Dorsolateral prefrontal cortex (tissue), 122 donors: ENCODE measurements at places on chromosomes 13 and 19. TPM values are rescaled to one million over a fixed set of nuclear protein-coding genes. Genes with fewer than 3 reads are reported as not detected.

Gene CALM3
- 1,294 TPM for total RNA-seq

Gene KLK15
- total RNA-seq: not detected

Gene KASH5
- not detected for total RNA-seq

Gene IZUMO1
- 3.7 TPM for total RNA-seq

Gene LILRB3
- 2.1 TPM for total RNA-seq

- no peak for DNase-seq
Measured at GRCh38 chr13:106291006-106291405, 244.5 kb downstream of the EFNB2 start.

DNA sequence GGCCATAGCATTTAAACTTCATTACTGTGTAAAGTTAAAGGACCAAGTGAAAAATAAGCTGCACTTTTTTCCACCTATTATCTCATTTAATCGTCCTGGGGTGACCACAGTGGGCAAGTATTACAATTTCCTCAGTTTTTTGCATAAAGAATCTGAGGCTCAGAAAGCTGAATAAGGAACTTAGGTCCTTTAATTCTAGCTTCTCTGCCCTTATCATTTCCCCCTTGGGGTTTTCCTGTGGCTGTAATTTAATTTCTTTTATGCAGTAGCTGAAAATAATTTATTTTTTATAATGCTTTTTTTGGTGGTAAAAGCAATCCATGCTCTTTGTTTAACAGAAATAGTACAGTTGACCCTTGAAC, 59.8 kb upstream of the RCBTB2 start:
- DNase-seq: no peak

DNA sequence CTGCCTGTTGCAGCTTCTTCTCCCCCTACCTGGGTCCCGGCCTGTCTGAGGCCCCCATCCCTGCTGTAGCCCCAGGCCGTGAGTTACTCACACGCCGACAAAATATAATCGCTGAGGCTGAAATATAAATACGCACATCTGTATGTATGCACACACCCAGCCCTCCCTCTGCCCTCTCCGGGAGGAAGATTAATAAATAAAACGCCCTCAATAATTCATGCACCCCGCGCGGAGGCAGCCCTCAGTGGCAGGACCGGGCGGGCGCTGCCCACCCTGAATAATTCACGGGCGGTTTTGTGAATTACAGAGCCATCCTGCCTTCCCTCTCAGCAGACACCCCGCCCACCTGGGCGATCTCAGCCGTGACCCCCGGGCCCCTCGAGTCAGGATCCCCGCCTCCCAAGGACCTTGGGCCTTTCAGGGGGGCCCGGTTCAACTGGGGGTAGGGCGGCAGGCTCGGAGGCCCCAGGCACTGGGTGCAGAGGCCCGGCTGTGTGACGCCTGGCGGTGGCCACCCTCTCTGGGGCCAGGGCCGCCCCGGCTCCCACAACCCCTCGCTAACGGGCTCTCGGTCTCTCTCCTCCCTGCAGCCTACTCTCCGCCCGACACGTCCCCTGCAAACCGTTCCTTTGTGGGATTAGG, 24.2 kb downstream of the SMIM24 start:
- DNase-seq: no peak

GRCh38 chr13:64697226-64697625, 2532.9 kb downstream of the PCDH9 start:
- no peak for DNase-seq

- no peak for DNase-seq
Measured at GRCh38 chr13:112212533-112212932, 145.6 kb downstream of the SOX1 start.

- DNase-seq: no peak
Measured at GRCh38 chr13:113551081-113552000, 33.2 kb upstream of the TFDP1 start.

DNA sequence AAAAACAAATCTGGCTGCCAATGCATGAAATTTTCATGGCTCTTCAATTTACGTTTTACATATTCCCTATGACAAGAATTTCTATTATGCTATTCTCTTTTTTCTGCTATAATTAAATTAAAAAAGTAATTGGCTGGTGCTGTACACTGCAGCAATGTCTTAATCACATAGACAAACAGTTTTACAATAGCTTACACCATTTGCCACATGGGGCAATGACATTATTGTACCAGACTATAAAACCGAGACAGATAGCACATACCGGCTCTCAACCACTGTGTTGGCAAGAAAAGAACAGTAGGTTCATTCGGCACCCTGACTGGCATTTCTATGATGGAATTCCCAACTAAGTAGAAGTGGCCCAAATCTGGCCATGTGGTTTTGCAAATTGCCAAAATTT, 67.7 kb downstream of the DACH1 start:
- no peak for DNase-seq

GRCh38 chr13:111912453-111912866, 154.5 kb upstream of the SOX1 start:
- DNase-seq: peak; percentile 24

- no peak for DNase-seq
Measured at GRCh38 chr19:42105368-42105767, 26.9 kb downstream of the POU2F2 start.

DNA sequence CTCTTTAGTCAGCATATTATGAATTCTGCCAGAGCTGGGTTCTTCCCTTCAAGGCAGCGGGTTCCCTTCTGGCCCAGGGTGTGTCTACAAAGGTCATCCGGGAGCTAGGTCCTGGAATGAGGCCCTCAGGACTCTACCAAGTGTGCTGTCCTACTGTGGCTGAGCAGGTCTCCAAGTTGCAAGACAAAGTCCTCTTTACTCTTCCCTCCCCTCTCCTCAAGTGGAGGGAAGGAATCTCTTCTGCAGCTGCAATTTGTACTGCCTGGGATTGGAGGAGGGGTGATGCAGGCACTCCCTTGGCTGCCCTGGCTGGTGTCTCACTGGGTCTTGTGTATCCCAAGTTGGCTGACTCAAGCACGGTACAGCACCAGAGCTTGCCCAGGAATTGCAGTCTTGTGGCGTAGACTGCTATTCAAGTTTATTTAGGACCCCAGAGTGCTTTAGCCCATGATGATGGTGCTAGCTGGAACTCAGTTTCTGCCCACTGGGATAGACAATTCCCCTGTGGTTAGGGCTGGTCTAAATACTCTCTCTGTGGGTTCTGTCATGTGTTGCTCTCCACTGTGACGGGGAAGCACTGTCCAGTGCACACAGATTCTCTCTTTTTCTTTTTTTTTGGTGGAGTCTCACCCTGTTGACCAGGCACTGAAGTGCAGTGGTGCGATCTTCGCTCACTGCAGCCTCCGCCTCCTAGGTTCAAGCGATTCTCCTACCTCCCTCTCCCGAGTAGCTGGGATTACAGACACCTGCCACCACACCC, 28.5 kb downstream of the RFC3 start:
- no peak for DNase-seq
